Adrenal gland (tissue), 19 donors: ENCODE measurements at places on chromosomes 13 and 19. TPM values are rescaled to one million over a fixed set of nuclear protein-coding genes. Genes with fewer than 3 reads are reported as not detected.
A peak's percentile ranks its signal among the peaks of the same experiment; 100 is the strongest.

Gene NBEA
- total RNA-seq, result 16.1 TPM

Gene MBD3L5
- total RNA-seq, result not detected

Gene LAIR2
- total RNA-seq, result not detected

DNA sequence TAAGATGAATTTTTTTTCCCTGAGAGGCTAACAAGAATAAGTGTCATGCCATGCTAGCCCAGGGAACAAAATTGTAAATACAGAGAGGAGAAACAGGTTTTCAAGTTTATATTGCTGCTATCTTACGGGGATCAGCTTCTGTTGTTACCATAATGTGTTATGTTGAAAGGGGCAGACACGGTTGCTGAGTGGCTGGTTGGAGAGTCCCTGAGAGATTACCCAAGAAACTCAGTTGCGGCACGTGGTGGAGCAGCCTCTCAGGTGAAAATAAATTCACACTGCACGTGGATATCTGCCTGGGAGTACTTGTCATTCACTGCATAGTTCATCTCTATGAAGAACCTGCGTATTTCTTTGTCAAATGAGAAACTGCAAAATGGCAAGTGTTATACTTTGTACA, 293.6 kb downstream of the TDRD3 start:
- no peak for DNase-seq

- no peak for DNase-seq
Observed at GRCh38 chr13:26024558-26024957, 27.3 kb downstream of the SHISA2 start.

- DNase-seq, result no peak
Observed at GRCh38 chr19:40081411-40081810, 9.3 kb downstream of the ZNF780A start.

- DNase-seq, result no peak
Observed at GRCh38 chr13:37775871-37776270, 93.7 kb downstream of the TRPC4 start.

GRCh38 chr19:38284422-38284821, 19.6 kb upstream of the C19orf33 start:
- peak; percentile 31 for DNase-seq
